Head of caudate nucleus (tissue), 42 donors: ENCODE measurements at places on chromosomes 7 and 10.
A peak's percentile ranks its signal among the peaks of the same experiment; 100 is the strongest.

DNA sequence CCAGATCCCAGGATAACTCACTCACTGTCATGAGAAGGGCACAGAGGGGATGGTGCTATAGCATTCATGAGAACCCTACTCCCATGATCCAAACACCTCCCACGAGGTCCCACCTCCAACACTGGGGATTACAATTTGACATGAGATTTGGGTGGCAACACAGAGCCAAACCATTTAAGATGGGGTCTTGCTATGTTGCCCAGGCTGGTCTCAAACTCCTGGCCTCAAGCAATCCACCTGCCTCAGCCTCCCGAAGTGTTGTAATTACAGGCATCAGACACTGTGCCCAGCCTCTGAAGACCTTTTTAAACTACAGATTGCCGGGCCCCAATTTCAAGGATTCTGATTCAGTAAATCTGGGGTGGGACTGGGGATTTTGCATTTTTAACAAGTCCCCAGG, 98.5 kb downstream of the BAMBI start:
- DNase-seq: no peak

DNA sequence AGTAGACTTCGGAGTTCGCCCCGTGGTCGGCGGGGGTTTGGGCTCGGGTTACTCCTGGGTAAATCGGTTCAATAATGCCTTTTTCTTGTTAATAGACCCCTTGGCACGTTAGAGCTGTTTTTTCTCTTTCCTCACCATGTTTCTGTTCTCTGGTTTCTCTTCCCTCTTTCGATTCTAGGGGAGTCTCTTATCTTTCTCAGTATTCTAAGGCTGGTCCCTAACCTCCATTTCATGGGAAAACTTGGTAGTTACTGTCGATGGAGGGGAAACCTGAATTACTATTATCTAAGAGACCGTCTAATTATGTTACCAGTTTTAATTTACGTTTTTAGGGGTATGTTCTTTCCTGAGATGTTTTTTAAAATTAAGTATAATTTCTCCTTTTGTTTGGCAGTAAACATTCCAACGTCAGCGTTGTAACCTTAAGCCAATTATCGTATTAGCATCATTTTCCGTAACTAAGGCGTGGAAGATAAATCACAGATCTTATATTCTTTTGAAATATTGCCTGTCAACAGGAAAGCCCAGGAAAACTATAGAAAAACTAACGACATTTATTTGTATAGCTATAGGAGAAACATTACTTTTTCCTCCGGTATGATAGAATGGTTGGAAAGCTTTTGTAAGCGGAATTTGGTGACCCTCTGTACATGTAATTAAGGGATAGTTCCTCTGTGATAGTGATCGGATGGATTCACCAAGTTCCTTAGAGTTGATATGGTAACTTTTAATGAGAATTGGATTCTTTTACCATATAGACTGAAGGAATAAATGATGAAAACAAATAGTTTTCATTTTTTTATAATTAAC, 847 bp downstream of the BTAF1 start:
- no peak for DNase-seq

GRCh38 chr10:61786728-61787127, 114.8 kb upstream of the ARID5B start:
- no peak for DNase-seq

- no peak for DNase-seq
Measured at GRCh38 chr7:120684463-120684862, 173.5 kb downstream of the TSPAN12 start.

GRCh38 chr7:140192176-140192575, 15.4 kb upstream of the KDM7A start:
- no peak for DNase-seq

- no peak for DNase-seq
Measured at GRCh38 chr10:5105626-5106025, 11.4 kb downstream of the AKR1C3 start.

DNA sequence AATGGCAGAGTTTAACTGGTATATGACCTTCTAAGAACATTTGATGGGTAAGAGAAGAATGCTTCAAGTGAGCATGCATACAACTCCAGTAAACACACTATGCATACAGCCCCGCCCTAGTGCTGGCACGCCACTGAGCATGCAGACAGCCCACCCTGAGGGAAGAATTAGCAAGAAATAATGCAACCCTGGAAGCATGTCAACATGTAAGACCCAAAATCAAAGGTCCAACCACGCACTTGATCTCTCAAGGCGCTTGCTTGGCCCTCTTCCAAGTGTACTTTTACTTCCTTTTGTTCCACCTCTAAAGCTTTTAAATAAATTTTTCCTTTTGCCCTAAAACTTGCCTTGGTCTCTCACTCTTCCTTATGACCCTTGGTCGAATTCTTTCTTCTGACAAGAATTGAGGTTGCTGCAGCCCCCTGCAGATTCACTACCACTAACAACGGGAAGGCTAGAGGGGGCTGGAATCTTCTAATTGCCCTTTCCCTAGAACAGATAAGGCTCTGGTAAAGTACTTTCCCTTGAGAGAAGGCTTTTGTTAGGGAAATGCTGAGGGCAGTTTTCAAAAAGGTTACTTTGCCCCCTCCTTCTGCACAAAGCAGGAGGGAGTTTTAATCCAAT, 3.4 kb downstream of the FAM24B start:
- no peak for DNase-seq

- no peak for DNase-seq
Measured at GRCh38 chr10:70586348-70586930, 16.1 kb downstream of the PRF1 start.

DNA sequence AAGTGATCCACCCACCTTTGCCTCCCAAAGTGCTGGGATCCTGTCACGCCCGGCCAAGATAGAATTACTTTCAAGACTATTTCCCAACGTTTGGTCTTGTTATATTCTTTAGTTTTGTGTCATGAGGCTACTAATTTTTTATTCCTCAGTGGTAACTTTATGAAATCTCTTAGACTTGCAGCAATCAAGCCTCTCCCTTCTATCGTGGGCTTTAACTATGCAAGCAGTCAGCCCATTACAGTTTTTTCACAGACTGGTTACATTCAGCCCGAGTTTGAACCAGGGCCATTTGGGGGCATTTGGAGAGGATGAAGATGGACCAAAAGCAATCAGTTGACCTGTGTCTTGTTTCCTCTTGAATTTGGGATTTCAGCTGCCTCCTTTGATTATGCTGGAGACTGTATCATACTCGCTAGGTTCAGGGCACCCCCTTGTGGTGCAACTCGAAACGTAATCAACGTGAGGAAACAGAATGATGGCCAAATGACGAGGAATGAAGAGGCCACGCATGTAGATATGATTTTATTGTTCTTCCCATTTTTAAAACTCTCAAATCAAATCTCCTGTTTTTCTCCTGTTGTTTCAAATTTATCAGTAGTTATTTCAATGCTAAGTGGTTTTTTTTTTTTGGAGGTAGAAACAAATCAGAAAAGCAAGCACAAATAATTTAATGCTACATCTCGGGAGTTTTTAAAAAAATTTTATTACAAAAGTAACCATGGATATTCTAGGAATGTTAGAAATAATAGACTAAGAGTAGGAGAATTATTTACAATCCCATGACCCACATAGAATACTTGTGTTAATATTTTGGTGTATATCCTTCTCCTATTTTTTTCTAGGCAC, 151.6 kb downstream of the KIAA1217 start:
- peak; percentile 79 for DNase-seq

DNA sequence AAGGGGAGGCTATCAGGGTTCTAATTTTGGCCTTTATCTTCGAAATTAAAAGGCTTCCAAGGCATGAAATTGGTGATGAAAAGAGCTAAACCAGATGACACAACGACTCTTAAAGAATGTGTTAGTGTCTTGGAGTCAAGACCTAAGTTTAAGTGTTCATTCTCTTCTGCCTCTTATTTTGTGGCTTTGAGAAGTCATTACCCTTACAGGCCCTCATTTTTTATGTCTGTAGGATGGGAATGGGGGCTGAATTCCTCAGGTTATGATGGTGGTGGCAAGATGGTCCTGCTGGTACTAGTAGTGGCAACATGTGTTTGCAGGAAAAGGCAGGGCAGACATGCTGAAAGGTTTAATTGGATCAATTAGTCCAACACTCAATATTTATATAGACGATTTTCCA, 15.4 kb downstream of the TAS2R60 start:
- DNase-seq: no peak

GRCh38 chr7:30084212-30084611, 50.6 kb upstream of the MTURN start:
- DNase-seq: no peak

DNA sequence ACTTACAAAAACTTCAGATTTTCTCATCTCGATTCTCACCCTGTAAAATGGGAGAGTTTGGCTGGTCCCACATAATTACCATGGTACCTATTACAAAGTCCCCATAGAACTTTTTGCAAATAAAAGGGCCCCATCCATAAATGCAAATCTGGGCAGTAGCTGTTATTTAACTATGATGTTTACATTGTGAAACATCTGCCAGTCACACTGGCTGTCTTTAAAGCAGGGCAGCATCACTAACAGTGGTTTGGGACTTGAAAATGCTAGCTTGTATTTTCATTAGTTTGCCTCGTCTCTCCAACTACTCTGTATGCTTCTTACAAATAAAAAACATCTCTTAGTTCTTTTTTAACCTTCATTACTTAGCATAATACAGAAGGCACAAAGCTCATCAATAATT, 240.7 kb downstream of the FZD1 start:
- DNase-seq: no peak

GRCh38 chr7:120344276-120344675, 71.3 kb downstream of the KCND2 start:
- DNase-seq: no peak

DNA sequence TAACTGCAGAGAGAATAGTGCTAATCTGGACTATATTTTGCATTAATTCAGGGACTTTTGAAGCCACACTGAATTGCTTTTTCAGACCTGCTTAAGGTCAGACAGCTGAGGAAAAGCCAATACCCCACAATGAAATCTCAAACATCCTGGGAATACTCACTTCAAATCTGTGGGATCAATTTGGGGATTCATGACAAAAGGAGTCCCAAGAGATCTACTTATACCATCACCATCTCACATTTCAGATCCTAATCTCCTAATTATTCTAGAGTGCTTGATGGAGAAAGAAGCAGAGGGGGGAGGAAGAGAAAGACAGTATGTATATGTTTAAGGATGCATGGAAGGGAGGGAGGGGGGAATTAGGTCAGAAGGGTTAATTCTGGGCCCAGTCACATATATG, 202.2 kb downstream of the CACNA2D1 start:
- DNase-seq: no peak

GRCh38 chr10:45325116-45325515, 9.7 kb upstream of the OR13A1 start:
- no peak for DNase-seq

GRCh38 chr10:70352401-70353097, 29.9 kb downstream of the LRRC20 start:
- DNase-seq: no peak

DNA sequence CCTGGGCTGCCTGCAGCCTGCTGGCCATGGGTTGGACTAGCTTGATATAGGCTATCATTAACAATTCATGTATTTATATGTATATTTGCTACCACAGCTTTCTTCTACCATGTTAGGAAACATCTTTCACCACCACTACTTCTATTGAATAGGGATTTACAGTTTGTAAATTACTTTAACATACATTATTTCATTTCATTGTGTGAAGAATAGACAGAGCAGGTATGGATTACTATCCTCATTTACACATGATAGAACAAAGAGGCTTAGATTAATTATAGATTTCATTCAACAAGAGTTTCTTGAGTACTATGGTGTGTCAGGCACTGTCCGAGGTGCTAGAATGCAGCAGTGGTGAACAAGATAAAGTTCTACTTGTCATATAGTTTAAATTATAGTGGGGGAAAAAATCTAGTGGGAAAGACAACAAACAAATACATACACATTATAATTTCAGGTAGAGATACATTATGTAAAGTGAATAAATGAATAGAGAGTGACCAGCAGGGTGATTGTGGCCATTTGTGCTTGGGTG, 20.6 kb downstream of the VTI1A start:
- DNase-seq: no peak

- DNase-seq: no peak
Measured at GRCh38 chr7:155274633-155275355, 22.9 kb upstream of the INSIG1 start.

GRCh38 chr7:486216-486743, 33.4 kb downstream of the PDGFA start:
- DNase-seq: no peak

GRCh38 chr7:84238596-84238995, 44.0 kb upstream of the SEMA3A start:
- DNase-seq: no peak

GRCh38 chr7:20035279-20035875, 181.8 kb downstream of the MACC1 start:
- DNase-seq: no peak

DNA sequence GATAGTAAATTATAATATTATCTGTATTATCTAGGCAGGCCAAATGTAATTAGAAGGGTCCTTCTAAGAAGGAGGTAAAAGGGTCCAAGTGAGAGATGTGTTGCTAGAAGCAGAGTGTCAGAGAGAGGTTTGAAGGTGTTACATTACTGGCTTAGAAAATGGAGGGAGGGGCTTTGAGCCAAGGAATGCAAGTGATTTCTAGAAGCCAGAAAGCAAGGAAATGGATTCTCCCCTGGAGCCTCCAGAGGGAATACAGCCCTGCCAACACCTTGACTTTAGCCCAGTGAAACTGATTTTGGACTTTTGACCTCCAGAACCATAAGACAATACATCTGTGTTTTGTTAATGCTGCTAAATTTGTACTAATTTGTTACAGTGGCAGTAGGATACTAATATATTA, 97.9 kb upstream of the IL6 start:
- DNase-seq: no peak

DNA sequence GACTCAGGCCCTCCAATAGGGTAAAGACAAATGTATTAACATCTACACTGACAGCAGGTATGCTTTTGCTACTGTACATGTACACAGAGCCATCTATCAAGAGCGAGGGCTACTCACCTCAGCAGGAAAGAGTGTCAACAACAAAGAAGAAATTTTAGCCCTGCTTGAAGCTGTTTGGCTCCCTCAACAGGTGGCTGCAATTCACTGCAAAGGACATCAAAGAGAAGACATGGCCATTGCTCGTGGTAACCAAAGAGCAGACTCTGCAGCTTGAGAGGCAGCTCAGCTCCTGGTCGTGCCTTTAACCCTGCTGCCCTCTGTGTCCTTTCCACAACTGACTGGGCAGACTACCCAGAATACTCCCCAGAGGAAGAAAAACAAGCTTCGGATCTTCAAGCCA, 5.1 kb downstream of the AKR1B15 start:
- no peak for DNase-seq

- DNase-seq: no peak
Measured at GRCh38 chr7:3294432-3295100, 6.5 kb upstream of the SDK1 start.

DNA sequence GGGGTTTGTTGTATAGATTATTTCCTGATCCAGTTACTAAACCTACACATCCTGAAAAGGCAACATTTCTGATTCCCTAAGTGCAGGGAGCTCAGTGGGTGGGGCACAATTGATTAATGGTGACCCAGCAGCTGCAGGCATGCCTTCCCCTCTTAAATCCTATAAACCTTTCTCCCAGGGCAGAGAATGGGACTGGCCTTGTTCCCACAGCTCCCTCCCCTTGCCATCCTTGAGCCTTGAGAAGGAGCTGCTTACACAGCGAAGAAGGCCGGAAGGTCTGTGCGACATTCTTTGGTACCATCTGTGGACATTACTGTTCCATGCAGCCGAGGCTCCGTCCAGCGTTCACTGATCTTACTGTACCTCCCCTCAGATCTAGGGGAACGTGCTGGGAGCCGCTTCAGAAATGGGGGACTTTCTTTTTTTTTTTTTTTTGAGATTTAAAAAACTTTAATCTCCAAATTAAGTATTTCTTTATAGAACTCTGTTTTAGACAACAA, 14.3 kb downstream of the KLF6 start:
- DNase-seq: no peak

GRCh38 chr10:43202224-43202656, 64.0 kb downstream of the CSGALNACT2 start:
- DNase-seq: peak; percentile 58
